ENCODE measurements at places on chromosomes 11 and 22.

DNA sequence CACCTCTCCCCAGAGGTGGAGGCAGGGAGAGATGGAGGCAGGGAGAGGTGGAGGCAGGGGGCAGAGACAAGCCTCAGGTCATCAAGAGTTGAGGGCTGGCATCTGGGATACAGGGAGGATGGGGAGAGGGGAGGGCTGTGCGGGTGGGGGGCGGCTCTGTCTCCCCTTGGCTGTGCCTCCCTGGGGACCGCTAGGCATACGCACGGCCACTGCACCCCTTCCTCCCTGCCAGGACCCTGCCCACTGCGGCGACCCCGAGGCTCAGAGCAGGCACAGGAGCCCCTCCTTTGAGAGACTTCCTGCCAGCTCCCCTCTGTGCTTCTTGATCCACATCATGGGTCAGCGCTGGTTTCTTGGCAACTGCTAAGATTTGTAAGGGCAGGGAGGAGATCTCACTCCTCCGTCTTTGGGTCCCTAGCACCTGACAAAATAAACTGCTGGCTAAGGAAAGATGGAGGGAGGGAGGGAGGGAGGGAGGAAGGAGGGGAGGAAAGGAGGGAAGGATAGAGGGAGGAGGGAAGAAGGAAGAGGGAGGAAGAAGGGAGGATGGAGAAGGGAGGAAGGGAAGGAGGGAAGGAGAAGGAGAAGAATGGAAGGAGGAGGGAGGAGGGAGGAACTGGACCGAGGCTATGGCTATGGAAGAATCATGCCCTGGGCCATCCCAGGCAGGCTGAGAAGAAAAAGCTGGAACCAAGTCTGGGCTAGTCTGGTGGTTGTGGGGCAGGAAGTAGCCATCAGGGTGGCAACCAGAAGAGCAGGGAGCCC lies 18.5 kb downstream of the PRR33 start:
- peak; percentile 68 for DNase-seq
- no peak overlapping the region for H3K4me3 ChIP-seq
- no peaks in the 10 kb centered on the region for H3K27me3 ChIP-seq
- no peak overlapping the region for H3K27ac ChIP-seq

GRCh38 chr11:73384125-73384441 lies 7.9 kb downstream of the RELT start:
- DNase-seq: no peak
- no peak overlapping the region for H3K4me3 ChIP-seq
- H3K36me3 ChIP-seq: no peaks in the 10 kb centered on the region

- no peaks in the 10 kb centered on the region for H3K4me1 ChIP-seq
- no peaks in the 10 kb centered on the region for H3K36me3 ChIP-seq
- H3K27me3 ChIP-seq: no peaks in the 10 kb centered on the region
- no peak overlapping the region for H3K27ac ChIP-seq
- H3K4me3 ChIP-seq: no peak overlapping the region
Observed at GRCh38 chr11:111582163-111582562, 20.1 kb upstream of the SIK2 start.

- no peak for DNase-seq
- no peaks in the 10 kb centered on the region for H3K27me3 ChIP-seq
- H3K36me3 ChIP-seq: no peaks in the 10 kb centered on the region
- H3K4me1 ChIP-seq: no peaks in the 10 kb centered on the region
- H3K27ac ChIP-seq: no peak overlapping the region
- H3K4me3 ChIP-seq: no peak overlapping the region
Observed at GRCh38 chr11:105870516-105871113, 151.4 kb downstream of the MSANTD4 start.

- H3K27me3 ChIP-seq: no peaks in the 10 kb centered on the region
- H3K4me3 ChIP-seq: no peak overlapping the region
- H3K4me1 ChIP-seq: no peaks in the 10 kb centered on the region
- no peak for DNase-seq
Observed at GRCh38 chr11:35529971-35530495, 4.6 kb upstream of the PAMR1 start.

DNA sequence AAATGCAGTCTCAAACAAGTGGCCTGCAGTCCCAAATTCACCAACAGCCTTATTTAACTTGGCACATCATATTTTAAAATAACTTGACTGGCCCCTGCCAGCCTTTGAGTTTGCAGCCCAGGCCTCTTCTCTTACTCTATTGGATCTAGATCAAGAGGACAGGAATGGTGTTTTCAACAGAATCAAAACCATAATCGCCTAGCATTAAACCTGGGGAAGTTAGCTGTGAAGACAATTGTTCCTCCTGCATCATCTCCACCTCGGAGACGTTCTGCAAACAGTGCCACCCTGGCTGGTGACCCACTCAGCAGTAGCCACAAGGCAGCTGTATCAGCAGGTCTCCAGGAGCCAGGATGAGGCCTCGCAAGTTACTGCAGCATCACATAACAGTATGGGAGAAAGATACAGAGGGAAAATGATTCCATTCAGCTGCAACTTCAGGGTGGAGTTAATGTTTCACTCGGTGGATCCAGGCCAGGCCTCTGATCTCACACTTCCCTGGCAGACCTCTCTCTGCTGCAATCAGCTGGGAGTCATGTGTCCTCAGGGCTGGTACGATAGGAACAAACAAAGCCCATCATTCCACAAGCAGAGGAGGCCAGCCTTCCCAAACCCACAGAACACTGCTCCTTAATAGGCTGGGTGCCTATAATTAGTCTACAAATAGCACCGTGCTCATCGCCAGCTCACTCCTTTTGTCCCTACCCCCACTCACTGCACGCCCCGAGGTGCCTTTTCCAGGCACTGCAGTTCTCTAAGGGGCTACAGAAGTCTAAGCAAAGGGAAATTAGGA lies 18.6 kb upstream of the SCN2B start:
- H3K4me3 ChIP-seq: no peak overlapping the region
- peak; percentile 81 for DNase-seq
- H3K27me3 ChIP-seq: no peaks in the 10 kb centered on the region

GRCh38 chr11:61102667-61103571 lies 630 bp downstream of the CD5 start:
- H3K36me3 ChIP-seq: no peaks in the 10 kb centered on the region
- no peaks in the 10 kb centered on the region for H3K4me1 ChIP-seq
- H3K27me3 ChIP-seq: no peaks in the 10 kb centered on the region
- no peak for DNase-seq
- no peak overlapping the region for H3K4me3 ChIP-seq

GRCh38 chr11:112477581-112478317 lies 217.1 kb upstream of the PLET1 start:
- no peak for DNase-seq
- H3K4me3 ChIP-seq: no peak overlapping the region
- no peaks in the 10 kb centered on the region for H3K27me3 ChIP-seq

GRCh38 chr11:59965424-59965823 lies 1.6 kb downstream of the OOSP4A start:
- H3K27me3 ChIP-seq: no peaks in the 10 kb centered on the region
- no peak overlapping the region for H3K27ac ChIP-seq
- H3K4me3 ChIP-seq: no peak overlapping the region
- H3K36me3 ChIP-seq: no peaks in the 10 kb centered on the region
- no peak for DNase-seq

- no peak for DNase-seq
- no peak overlapping the region for H3K4me3 ChIP-seq
- H3K36me3 ChIP-seq: no peaks in the 10 kb centered on the region
- H3K4me1 ChIP-seq: peaks cover 3% of the 10 kb centered on the region
Observed at GRCh38 chr22:20267441-20268278, 458 bp downstream of the RTN4R start.

- no peaks in the 10 kb centered on the region for H3K27me3 ChIP-seq
- no peak overlapping the region for H3K27ac ChIP-seq
- no peak overlapping the region for H3K4me3 ChIP-seq
Observed at GRCh38 chr11:12546660-12547059, 127.6 kb upstream of the TEAD1 start.

Measured in kidney (tissue), 22 donors.